ENCODE measurements at places on chromosomes 7 and 10.

- no peak for DNase-seq
These were observed 1.9 kb upstream of the SFRP4 start for GRCh38 chr7:37918526-37918925.

- DNase-seq, result peak; percentile 52
These were observed 586.3 kb upstream of the ANKRD30A start for GRCh38 chr10:36538953-36539586.

- DNase-seq, result no peak
These were observed 364.7 kb upstream of the POM121L12 start for GRCh38 chr7:52670608-52671225.

DNA sequence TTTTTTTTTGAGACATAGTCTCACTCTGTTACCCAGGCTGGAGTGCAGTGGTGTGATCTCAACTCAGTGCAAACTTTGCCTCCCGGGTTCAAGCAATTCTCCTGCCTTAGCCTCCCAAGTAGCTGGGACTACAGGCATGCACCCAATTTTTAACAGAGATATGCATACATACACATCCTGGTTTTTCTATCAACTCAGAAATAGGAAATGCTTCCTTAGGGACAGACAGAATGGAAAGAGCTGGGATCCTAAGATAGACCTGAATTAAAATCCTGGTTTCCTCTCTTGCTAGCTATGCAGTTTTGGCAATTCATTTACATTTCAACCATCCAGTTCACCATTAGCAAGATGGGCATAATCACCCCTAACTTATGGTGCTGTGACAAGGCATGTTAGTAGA is 347.5 kb downstream of the GPAM start:
- DNase-seq, result no peak

DNA sequence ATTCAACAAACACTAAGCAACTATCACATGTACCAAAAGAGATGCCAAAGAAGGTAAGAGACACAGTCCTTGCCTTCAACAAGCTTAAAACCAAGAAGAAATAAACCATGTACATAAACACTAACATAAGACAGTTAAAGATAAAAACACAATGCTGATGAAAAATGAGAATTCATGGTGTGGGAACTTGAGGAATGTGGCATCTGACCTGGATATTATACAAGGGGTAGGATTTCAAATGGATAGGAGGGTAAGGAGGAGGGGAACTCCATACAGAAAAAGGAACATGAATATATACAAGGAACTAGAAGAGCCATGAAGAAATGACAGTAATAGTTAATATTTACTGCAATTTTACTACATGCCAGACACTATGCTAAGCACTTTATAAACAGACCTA is 11.0 kb downstream of the HIBADH start:
- DNase-seq, result no peak

- no peak for DNase-seq
These were observed 8.8 kb upstream of the ASB10 start for GRCh38 chr7:151195616-151196450.

GRCh38 chr7:101402081-101402779 is 39.6 kb downstream of the COL26A1 start:
- DNase-seq, result no peak

DNA sequence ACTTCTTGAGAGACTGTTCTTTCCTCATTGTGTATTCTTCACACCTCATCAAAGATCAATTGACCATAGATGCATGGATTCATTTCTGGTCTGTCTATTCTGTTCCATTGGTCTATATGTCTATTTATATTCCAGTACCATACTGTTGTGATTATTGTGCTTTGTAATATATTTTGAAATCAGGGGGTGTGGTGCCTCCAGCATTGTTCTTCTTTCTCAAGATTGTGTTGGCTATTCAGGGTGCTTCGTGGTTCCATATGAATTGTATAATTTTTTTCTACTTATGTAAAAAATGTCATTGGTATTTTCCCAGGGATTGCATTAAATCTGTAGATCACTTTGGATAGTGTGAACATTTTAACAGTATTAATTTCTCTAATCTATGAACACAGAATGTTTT is 106.5 kb downstream of the EPC1 start:
- DNase-seq, result no peak

GRCh38 chr10:117996709-117997108 is 50.0 kb downstream of the RAB11FIP2 start:
- no peak for DNase-seq

DNA sequence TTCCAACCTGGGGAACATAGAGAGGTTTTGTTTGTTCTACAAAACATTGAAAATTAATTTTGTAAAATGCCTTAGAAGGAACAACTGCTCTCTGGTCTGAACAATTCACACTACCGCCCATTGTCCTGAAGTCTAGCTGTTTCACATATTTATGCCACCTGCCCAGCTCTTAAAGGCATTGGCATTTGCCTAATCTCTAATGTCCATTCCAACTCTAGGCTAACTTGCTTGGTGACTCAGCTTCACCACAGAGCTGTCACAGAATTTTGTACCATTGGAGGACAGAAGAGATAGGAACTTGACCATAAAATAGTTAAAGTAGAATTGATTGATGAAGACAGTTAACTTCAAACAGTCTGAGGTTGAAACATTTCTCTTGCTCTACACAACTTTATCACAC is 53.5 kb upstream of the PPP1R17 start:
- no peak for DNase-seq
